ENCODE measurements at places on chromosomes 1 and 21. TPM values are rescaled to one million over a fixed set of nuclear protein-coding genes. Genes with fewer than 3 reads are reported as not detected.

DNA sequence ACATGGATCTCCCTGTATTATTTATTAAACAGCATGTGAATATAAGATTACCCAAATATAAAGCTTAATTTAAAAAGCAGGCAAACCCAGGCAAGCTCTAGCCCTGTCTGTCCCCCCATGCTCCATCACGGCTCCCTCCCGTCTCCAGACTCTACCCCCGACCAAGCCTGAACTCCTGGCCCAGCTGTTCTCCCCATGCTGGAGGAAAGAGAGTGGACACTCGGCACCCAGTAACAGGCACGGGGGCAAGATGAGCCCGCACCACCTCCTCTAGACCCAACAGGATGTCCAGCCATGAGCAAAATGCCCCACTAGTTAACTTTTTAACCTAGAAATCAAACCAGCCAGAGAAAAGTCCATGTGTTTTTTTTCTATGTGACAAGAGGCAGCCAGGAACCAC, 19.3 kb downstream of the SLC19A1 start:
- H3K4me1 ChIP-seq, result no peaks in the 10 kb centered on the region
- no peak overlapping the region for H3K27ac ChIP-seq
- no peak overlapping the region for H3K4me3 ChIP-seq
- H3K36me3 ChIP-seq, result peaks cover 13% of the 10 kb centered on the region
- H3K27me3 ChIP-seq, result no peaks in the 10 kb centered on the region

Gene SEMA6C
- total RNA-seq, result 6.4 TPM

- no peak overlapping the region for H3K27ac ChIP-seq
- no peak for DNase-seq
- no peak overlapping the region for H3K4me3 ChIP-seq
- no peaks in the 10 kb centered on the region for H3K4me1 ChIP-seq
- no peaks in the 10 kb centered on the region for H3K36me3 ChIP-seq
- no peaks in the 10 kb centered on the region for H3K27me3 ChIP-seq
These were observed 16.1 kb downstream of the SMYD2 start for GRCh38 chr1:214296860-214297745.

Gene CHAF1B
- total RNA-seq, result 1.8 TPM

DNA sequence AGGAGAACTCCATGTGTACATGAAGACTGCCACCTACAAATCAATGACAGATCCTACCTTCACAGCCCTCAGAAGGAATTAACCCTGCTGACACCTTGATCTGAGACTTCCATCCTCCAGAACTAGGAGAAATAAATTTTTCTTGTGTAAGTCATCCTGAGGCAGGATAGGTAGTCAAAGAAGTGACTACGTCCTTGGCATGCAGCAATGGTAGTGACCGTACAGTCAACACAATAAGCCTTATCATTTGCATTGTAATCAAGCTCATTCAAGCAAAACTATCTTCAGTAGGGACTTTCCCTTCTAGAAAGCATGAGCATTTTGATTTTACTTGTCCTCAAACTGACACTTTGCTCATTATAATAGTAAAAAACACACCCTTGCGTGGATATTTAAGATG, 64.0 kb upstream of the KCNK1 start:
- no peaks in the 10 kb centered on the region for H3K36me3 ChIP-seq
- no peak overlapping the region for H3K4me3 ChIP-seq
- DNase-seq, result no peak
- no peaks in the 10 kb centered on the region for H3K4me1 ChIP-seq
- H3K27me3 ChIP-seq, result no peaks in the 10 kb centered on the region

GRCh38 chr1:171917331-171917730, 76.0 kb downstream of the DNM3 start:
- no peaks in the 10 kb centered on the region for H3K36me3 ChIP-seq
- H3K27ac ChIP-seq, result no peak overlapping the region
- H3K27me3 ChIP-seq, result no peaks in the 10 kb centered on the region
- H3K4me3 ChIP-seq, result no peak overlapping the region
- peaks cover 18% of the 10 kb centered on the region for H3K4me1 ChIP-seq
- DNase-seq, result no peak

DNA sequence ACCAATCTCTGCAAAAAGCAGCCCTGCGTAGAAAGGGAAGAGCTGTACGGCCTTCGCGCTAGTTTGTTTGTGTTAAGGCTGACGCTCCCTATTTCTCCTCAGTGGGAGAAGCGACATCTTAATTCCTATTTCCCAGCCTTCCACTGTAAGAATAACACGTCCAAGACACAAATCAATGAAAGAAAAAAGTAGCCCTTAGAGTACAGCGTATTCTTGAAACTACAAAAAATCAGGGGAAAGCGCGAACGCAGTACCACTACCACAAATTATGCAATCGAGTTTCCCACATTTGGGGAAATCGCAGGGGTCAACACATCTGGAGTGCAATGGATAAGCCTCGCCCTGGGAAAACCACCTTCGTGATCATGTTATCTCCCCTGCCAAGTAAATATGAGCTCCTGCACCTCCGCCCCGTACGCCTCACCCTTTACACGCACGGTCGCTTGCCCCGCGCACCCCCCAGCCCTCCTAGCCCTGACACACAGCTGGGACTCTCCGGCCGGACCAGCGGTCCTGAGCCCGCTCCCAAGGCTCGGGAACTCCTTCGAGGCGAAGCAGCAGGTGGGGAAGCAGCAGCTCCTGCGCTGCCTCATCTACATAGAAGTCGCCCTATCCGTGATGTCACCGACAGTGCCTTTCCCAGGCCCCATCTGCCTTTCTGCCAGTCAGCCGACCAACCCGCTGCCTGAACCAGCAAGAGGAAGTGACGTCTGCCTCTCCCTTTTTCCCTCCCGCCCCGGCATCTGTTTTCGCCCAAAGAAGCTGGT, 94.7 kb downstream of the PPIAL4G start:
- H3K4me1 ChIP-seq, result no peaks in the 10 kb centered on the region
- peak; percentile 94 for DNase-seq
- H3K4me3 ChIP-seq, result peak overlapping the region; percentile 61
- H3K27me3 ChIP-seq, result no peaks in the 10 kb centered on the region
- peak overlapping the region; percentile 90 for H3K27ac ChIP-seq
- H3K36me3 ChIP-seq, result no peaks in the 10 kb centered on the region

DNA sequence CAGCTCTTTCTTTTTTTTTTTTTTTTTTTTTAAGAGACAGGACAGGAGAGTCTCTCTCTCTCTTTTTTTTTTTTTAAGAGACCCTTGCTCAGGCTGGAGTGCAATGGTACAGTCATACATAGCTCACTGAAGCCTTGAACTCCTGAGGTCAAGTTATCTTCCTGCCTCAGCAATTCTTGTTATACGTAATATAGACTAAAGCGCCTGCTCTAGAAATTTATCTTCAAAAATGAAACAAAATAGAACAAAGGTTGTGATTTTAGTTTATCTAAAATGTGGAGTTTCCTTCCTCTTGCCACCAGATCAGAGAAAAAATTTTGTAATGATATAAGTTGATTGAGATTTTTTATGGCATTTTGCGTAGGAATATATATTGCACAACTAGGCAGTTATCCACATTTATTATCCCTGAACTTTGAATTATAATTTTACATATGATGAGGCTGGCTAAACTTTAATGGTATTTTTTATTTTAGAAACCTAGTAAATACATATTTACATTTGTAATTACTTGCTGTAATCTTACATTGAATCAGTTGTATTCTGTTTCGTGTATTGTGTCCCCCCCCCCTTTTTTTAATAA, 44.2 kb downstream of the MTF2 start:
- peaks cover 40% of the 10 kb centered on the region for H3K36me3 ChIP-seq
- H3K4me1 ChIP-seq, result no peaks in the 10 kb centered on the region
- no peak overlapping the region for H3K27ac ChIP-seq
- no peak for DNase-seq

Gene MYOC
- 3.2 TPM for total RNA-seq

DNA sequence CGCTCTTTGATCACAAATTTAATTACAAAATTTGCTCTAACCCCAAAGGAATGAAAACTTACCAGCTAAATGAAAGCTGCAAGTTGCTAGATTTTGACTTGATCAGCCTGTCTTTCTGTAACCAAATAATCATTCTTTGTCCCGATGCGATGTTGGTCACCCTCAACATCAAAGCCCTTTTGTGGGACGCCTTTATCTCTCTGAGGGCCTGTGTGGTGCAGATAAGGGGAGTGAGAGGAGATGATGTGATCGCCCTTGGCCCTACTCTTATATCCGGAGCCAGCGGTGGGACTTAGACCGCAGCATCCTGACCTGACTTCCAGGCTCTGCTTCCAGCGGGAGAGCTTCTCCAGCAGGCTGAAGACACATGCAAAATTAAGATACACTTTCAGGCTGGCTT, 19.3 kb upstream of the UMODL1 start:
- H3K4me3 ChIP-seq, result no peak overlapping the region
- H3K27me3 ChIP-seq, result no peaks in the 10 kb centered on the region
- H3K36me3 ChIP-seq, result no peaks in the 10 kb centered on the region
- no peak for DNase-seq
- H3K4me1 ChIP-seq, result peaks cover 5% of the 10 kb centered on the region

Data from lower lobe of right lung (tissue), 2 donors.